CD4-positive, alpha-beta T cell treated with Interleukin-21 for 1 hour (primary cell): ENCODE measurements at places on chromosomes 6 and 20.
A peak's percentile ranks its signal among the peaks of the same experiment; 100 is the strongest.

GRCh38 chr6:42987533-42988451 lies 3.4 kb downstream of the PPP2R5D start:
- no peak for DNase-seq

- no peak for DNase-seq
These were observed 133.4 kb downstream of the RFPL4B start for GRCh38 chr6:112480553-112480952.

- no peak for DNase-seq
These were observed 19.2 kb downstream of the CAPN11 start for GRCh38 chr6:44177691-44178423.

GRCh38 chr6:121516331-121516730 lies 80.9 kb downstream of the GJA1 start:
- DNase-seq, result no peak

- DNase-seq, result no peak
These were observed 750 bp upstream of the PAK5 start for GRCh38 chr20:9839626-9840025.

DNA sequence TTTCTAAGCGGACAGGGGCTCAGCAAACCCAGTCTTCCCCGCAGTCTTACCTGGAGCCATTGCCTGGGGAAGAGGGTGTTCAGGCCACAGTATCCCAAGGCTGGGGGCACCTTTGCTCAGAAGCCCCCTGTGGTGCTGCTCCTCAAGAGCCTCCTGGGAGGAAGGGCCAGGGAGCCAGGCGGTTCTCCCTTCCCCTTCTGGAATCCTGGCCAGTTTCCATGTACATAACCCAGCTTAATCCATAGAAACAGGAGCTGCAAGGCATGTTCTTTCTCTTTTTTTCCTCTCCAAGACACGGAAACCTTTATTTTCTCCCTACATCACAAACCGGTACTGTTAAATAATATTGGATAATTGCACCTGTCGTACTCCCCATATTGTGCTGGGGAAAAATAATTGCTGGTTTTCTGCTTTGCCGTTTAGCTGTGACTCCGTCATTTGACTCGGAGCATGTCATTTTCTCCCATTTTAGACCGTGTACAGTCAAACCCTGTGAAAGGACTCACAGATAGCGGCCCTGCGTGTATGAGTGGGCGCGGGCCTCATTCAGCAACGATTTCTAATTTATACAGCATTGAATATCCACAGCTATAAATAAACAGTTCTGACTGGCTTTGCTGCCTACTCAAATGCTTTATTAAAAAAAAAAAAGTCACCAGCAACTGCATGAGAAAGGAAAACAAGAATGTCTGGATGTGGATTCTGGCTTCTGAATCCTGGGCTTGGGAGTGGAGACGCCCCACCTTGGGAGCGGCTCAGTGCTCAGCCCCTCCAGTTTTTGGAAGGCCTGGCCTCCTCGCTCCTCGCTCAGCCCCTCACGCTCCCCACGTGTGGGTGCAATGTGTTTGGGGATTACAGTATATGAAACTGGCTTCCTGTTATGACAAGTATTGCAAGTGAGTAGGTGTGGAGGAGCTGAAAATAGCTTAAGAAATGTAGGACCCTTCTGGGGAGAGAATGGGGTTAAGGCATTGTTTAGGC lies 67.3 kb downstream of the ADTRP start:
- DNase-seq, result peak; percentile 29

- DNase-seq, result no peak
These were observed 48.5 kb downstream of the BANF2 start for GRCh38 chr20:17748279-17748678.

DNA sequence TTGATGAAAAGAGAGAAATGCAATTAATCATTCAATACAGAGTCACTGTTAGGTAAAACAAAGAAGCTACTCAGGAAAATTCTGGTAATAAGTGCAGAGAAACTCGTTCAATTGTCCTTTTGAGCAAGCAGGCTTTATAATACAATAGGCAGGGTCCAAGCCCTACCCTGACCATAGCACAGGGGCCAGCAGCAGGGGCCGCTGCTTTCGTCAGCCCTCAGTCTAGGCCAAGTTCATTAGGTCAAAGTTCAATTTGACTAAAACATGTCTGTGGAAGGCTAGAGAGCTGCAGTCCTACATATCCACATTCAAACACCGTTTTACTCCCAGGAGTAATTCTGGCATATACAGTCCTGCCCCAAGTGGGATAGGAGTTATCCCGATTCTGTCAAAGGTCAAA lies 94.6 kb downstream of the BCAS1 start:
- no peak for DNase-seq

DNA sequence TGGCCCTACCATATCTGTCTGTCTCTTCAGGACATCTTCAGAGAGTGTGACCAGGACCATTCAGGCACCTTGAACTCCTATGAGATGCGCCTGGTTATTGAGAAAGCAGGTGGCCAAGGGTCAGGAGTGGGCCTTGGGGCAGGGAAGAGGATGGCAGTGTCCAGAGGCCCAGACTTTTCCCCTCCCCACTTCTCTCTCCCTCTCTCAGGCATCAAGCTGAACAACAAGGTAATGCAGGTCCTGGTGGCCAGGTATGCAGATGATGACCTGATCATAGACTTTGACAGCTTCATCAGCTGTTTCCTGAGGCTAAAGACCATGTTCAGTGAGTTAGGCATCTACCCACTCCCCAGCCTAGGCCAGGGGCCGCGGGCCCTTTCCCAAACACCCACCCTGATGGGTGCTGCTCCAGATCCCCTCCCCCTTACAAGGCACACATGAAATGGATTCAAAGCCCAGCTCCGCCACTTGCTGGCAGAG lies 24.3 kb downstream of the CAPN11 start:
- DNase-seq, result no peak
